ENCODE measurements at places on chromosomes 1 and 21. TPM values are rescaled to one million over a fixed set of nuclear protein-coding genes. Genes with fewer than 3 reads are reported as not detected.

GRCh38 chr1:36070349-36070748, 13.5 kb upstream of the TEKT2 start:
- no peak for DNase-seq

DNA sequence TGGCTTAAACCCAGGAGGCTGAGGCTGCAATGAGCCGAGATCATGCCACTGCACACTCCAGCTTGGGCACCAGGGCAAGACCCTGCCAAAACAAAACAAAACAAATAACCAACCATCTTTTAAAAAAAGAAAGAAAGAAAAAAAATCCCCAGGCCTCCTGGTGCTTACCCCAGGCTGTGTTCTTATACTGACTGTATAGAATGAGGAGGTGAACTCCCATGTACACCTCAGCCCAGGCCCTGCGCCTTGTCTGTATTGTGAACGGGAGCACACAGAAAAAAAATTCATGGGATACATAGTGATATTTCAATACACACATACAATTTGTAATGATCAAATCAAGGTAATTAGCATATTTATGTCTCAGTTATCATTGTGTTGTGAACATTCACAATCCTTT, 14.1 kb downstream of the RPL5 start:
- no peak for DNase-seq

GRCh38 chr1:152502496-152503180, 8.0 kb upstream of the LCE5A start:
- DNase-seq, result no peak

GRCh38 chr1:67110352-67110751, 24.4 kb downstream of the C1orf141 start:
- DNase-seq, result no peak

DNA sequence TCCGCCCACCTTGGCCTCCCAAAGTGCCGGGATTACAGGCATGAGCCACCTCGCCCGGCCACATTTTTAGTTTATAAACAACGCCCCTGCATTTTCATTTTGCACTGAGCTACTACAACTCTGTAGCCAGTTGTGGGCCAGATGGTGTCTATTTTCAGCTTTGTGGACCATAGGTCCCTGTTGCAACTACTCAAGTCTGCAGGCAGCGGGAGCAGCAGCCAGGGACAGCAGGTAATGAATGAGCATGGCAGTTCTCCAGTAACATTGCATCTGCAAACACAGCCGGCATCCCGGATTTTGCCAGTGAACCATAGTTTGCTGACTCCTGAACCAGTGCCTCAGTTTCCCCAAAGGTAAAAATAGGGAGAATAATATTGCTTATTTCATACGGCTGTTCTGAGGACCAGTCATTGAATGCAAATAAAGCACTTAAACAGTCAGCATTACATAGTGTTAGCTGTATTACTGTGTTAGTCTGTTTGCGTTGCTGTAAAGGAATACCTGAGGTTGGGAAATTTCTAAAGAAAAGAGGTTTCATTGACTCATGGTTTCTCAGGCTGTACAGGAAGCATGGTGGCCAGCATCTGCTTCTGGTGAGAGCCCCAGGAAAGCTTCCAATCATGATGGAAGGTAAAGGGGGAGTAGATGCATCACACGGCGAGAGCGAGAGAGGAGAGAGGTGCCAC, 65.5 kb upstream of the SLC45A1 start:
- no peak for DNase-seq

GRCh38 chr21:34510148-34511142, 1.6 kb downstream of the KCNE1 start:
- peak; percentile 30 for DNase-seq

- DNase-seq, result no peak
These were observed 213.3 kb upstream of the ZC3H12A start for GRCh38 chr1:37261129-37261528.

DNA sequence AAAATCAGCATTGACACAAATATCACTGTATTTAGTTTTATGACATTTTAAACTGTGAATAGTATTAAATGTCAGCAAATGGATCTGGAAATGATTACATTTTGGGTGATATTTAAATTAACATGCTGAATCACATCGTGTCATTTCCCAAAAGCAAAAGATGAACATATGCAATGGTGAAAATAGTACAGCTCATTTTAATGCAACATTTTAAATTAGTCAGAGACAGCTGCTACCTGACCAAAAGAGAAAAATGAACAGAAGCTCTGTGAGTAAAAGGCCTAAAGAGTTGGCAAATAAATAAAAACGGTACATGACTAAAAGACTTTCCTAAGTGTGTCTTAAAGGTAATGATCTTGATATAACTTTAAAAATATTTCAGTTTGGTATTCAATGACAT, 86.0 kb upstream of the GNG4 start:
- no peak for DNase-seq

- no peak for DNase-seq
These were observed 2.5 kb downstream of the LHX4 start for GRCh38 chr1:180232521-180233043.

- DNase-seq, result no peak
These were observed 16.8 kb downstream of the CCDC190 start for GRCh38 chr1:162844153-162844552.

DNA sequence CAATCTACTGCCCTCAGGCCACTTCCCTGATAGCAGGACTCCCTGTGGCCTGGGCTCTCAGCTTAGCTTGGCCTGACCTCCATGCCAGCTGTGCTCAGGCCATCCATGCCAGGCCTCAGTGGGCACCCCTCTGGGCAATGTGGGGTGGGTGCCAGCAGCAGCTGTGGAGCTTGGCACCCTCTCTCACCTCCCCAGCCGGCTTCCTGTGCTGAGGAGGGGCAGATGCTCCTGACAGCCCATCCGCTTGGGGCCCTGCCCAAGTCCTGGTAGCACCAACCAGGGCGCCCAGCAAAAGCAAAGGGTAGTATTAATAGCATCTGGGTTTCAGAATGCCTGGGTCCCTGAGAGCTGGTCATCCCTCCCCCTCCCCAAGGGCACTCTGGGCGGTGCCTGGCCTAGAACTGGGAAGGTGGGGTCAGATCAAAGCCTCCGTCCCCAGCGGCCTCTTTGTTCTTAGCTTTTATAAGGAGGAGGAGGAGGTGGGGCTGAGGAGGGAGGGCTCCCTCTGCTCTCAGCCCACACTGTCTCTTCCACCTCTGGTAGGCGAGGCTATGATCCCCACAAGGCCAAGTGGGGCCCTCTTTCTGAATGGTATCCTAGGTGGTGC, 6.1 kb downstream of the EFNA4 start:
- DNase-seq, result no peak

DNA sequence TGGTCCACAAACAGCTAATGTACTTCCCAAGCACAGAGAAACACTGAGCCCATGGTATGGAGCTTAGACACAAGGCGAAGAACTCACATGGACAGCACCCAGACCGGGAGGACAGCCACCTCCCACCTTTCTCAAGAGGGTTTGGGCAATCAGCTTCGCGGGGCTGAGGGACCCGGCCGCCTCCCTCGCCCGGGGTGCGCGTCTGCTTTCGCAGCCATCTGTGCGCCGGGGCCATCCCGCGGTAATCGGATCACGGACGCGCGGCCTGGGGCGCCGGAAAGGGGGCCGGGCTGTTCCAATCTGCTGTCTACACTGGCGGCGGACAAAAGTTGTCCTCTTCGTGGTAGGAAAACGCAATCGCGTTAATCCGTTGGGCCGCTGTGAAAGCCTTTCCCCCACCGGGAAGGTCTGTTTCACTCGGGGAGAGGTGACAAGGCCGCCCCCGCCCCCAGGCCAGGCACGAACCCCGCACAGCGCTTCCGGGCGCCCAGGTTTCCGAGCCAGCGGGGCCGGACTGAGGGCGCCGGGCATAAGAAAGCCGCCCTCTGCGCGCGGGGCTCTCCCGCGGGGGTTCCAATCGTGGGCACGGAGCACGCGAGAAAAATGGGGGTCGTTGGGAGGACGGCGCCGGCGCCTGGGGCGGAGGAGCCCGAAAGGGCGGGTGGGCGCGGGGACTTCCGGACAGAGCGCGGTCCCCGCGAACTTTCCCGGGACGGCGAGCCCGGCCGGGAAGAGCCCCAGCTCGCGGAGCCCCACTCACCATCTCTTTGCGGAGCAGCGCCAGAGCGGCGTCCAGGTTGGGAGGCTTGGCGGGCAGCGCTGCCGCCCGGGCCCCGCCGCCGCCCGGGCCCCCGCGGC, 664 bp downstream of the FAM89A start:
- peak; percentile 28 for DNase-seq

The PTPN7 gene
- polyA plus RNA-seq, result 1.4 TPM

The LINGO4 gene
- 0.05 TPM for polyA plus RNA-seq

The COL11A1 gene
- 81.4 TPM for polyA plus RNA-seq

The LAX1 gene
- polyA plus RNA-seq, result 0.21 TPM

Data from right lung (tissue), 10 donors.